Foreskin melanocyte (primary cell): ENCODE measurements at places on chromosomes 12 and 14.

DNA sequence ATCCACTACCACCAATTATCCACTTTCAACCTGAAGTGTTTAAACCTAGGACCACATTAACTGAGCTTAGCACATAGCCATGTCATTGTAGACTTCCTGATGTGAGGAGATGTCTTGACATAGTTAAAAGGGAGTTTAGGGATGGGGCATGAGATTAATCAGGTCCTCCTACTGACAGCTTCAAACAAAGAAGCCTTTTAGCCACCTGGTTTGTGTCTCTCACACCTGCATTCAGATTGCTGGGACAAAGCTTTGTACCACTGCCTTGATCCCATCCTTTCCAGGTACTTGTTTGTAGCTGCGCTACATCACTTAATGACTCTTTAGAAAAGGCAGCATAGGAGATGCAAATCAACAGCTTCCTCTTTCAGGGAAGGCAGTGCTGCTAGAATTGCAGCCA lies 340.7 kb upstream of the DDHD1 start:
- DNase-seq: no peak

DNA sequence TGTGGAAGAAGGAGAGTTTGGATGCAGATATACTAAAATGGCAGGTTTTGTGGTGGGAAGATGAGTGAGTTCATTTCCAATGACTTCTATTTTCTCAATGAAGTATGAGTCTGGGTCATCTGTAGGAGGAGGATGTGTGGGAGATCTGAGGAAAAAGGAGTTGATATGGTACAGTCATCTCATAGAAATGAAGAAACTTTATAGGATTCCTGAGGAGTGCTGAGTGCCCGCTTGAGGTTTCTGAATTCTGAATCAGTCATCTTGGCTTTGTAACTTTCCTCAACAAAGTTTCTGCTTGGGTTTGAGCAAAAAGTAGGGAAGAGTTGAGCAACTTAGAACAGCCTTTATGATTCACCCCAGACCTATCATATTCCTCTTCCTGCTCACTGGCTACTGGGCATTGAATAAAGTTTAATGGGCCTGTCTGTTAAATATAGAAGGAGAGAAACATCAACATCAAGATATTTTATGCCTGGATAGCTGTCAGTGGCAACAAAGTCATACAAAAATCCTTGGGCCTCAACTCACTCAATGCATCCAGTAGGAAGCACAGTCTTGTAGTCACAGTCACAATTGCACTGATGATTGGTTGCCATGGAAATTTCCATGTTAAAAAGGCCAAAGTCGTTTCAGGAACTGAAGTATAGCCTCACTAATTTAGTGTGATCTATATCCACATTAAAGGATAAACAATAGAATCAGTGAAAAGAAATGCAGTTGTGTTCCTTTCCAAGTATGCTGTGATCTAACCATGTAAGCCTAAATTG lies 284.7 kb downstream of the DUSP6 start:
- peak; percentile 35 for DNase-seq

- no peak for DNase-seq
Measured at GRCh38 chr12:65977384-65977783, 153.1 kb downstream of the HMGA2 start.

- DNase-seq: no peak
Measured at GRCh38 chr14:70168406-70168805, 20.3 kb downstream of the SLC8A3 start.

DNA sequence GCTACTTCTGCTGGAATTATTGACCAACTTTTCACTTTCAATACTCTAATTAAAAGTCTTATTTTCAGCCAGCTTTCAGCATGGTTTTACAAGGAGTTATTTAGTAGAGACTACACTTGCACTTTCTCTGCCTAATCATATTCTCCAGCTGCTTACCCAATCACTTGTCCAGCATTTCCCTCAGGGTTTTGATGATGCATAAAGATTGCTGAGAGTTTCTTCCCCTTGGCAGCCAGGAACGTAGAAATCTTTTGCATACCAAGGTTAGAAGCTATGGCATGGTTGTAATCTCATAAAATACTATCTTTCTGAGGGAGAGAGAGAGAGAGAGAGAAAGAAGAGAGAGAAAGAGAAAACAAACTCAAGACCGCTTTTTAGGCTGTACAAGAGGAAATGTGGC lies 10.8 kb downstream of the OR4Q3 start:
- DNase-seq: no peak

GRCh38 chr12:64639466-64639865 lies 29.2 kb downstream of the RASSF3 start:
- no peak for DNase-seq

DNA sequence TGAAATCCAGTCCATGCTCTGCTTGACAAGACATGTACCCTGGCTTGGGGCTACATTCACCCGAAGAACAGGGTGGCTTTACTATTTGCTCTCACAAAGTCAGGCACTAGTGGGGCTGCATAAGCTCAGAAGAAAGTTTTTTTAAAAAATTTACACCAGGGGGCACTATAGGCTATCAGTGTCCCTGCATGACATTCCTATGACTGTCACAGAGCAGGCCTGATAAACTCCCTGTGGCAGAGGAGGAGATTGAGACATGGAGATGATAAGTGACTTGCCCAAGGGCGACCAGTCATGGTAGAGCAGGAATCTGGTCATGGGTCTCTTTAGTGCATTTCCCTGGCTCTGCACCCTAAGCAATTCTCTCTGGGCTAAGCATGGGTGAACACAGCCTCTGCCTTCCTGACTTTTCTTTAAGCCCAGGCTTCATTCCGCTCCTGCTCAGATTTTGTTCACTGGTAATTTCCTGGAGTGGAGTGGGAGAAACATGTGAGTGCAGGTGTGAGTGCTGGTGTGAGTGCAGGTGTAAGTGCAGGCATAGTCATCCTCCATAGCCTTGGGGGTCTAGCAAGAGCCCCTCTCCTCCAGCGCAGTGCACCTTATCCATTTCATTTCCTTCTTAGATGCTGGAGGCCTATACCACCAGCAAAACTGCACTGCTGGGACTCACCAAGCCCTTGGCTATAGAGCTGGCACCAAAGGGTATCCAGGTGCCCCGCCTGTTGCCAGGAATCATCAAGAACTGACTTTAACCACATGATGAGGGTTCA lies 91.6 kb downstream of the DHRS2 start:
- DNase-seq: peak; percentile 32

- no peak for DNase-seq
Measured at GRCh38 chr12:52261208-52261484, 13.3 kb upstream of the KRT86 start.

DNA sequence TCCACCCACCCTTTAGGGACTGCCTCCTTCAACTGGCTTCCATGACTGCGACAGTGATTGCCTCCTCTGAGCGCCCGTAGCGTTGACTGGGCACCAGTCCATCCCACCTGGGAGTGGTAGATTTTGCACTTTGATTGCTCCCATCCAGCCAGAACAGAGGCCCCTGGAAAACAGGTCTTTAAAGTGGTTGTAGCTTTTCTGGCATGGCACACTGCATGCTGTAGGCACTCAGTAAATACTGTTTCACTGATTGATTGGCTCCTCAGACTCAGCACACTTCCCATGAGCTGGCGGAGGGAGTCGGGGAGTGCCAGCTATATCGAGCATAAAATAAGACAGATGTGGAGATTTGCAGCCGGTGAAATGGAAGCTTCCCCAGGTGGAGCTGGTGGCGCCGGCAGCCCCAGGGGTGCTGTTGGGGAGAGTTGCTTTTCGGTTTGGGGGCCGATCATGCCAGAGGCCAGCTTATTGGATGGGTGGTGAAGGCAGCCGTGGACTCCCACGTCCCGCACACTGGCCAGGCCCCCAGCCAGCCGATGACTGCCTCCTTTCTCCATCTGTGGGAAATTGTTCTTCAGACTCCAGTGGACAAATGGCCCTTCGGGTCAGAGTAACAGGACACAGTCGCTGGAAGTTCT lies 200.2 kb downstream of the TSPAN9 start:
- no peak for DNase-seq

- DNase-seq: no peak
Measured at GRCh38 chr12:117158911-117159553, 31.2 kb downstream of the FBXO21 start.

GRCh38 chr14:28756884-28757570 lies 9.6 kb upstream of the FOXG1 start:
- peak; percentile 32 for DNase-seq

DNA sequence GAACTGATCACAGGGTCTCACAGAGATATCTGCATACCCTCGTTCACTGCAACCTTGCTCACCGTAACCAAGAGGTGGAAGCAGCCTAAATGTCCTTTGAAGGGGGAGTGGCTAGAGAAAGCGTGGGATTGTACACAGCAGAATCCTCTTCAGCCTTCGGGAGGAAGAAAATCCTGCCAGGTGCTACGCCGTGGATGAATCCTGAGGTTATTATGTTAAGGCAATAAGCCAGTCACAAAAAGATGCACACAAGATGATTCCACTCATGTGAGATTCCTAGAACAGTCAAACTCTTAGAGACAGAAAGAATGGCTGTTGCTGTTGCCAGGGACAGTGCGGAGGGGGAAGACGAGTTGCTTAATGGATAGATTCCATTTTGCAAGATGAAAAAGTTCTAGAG lies 39.6 kb upstream of the SFSWAP start:
- DNase-seq: no peak

GRCh38 chr14:44657696-44658388 lies 150.8 kb upstream of the FSCB start:
- peak; percentile 52 for DNase-seq

DNA sequence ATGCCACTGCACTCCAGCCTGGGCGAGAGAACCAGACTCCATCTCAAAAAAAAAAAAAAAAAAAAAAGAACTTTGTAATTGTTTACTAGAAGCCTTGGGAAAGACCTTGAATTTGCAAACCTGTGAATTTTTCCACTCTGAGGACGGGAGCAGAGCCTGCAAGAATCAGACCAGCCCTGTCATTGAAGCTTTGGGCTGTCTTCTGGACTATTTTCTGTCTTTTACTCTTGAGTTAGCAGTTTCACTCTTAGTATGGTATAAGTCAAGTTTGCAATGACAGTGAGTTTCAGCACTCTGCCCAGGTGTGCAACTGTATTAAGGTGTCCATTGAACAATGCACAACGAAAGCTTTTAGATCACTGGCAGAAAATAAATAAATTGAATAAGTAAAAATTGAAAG lies 81.4 kb upstream of the KRAS start:
- no peak for DNase-seq

DNA sequence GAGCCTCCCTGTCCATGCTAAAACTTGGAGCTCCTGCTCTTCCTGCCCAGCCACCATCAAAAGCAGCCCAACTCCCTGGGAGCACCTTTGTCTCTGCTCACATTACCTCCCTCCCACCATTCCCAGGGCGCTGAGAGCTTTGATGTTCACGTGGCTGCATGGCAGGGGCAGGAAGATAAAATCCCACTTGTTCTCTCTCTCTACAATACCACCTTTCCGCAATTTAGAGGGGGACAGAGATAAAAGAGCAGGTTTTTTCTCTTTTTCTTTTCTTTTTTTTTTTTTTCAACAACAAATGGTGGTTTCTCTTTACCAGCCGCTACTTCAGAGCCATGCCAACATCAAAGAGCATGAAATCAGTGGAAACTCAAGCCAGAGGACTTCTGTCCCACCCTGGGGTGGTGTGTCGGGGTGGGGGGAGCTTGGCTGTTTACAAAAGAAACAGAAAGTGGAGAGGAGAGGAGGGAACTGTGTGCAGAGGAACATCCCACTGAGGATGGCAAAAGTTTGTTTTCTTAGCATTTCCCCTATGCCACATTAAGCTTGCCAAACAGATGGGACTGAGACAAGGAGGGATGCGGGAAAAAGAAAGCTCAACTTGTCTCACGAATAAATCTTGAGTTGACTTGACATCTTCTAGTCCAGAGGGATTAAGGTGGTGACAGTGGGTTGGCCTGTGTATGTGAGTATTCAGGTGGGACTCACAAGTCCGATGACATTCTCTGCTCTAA lies 103.7 kb upstream of the NUDT4 start:
- no peak for DNase-seq

- DNase-seq: no peak
Measured at GRCh38 chr14:93183596-93184317, 940 bp downstream of the MOAP1 start.

DNA sequence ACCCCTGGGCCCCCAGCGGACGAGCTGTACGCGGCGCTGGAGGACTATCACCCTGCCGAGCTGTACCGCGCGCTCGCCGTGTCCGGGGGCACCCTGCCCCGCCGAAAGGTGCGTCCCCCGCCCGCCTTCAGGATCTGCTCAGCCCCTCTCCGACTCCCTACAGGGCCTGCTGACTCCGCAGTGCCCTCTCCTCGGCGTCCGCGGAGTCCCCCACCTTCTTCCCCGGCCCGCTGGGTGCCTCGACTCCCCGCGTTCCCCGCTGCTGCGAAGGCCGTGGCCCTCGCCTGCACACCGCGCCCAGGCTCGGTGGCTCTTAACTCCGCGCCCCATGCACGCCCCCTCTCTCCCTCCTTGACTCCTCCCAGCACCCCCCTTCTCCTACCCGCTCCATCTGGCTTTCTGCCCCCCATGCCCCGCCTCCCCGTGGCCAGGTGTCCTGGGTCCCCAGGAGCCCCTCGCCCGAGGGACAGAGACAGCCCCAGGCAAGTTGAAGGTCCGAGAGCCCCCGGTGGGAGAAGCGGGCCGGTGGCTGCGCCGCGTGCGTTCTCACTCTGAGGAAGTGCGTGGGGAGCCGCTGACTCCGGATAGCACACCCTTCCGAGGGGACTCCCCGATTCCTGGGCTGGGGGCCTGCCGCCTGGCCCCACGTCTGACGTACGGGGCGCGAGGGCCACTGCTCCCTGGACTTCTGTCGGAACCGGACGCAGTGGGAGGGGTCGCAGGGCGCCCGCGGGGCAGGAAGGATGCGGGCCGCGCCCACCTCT lies 594 bp downstream of the TAMALIN start:
- DNase-seq: no peak

DNA sequence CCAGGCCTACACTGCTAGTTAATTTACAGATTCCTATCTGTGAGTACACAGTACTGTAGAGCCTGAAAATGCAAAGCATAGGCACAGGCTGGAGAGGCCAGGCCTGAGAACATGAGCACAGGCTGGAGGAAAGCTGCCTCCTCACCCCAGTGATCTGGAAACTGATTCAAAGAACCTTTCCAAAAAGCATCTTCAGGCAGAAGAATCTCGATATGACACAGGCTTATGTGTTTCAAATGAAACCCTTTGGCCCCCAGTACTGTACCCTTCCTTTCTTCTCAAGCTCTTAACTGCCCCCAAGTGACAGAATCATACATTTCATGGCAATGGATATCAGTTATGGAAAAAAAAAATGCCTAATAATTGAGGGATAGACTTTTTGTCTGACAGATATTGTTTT lies 122.0 kb downstream of the KCNC2 start:
- no peak for DNase-seq

DNA sequence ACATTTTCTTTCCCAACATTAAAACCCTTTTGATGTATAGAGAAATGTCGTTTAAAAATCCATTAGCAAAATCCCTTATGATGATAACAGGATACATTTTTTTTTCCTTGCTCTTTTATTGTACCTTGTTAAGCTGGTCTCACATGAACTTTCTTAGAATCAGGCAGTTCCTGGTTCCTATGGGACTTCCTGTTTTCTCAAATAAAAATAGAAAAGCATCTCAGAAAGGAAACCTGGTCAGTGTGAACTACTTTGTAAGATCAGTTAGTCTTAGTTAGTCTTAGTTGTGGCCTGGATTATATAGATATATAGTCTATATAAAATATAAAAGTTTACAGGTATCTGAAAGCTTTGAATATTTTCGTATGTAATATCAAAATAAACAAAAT lies 40.3 kb downstream of the LEMD3 start:
- no peak for DNase-seq
